ENCODE measurements at places on chromosomes 4 and X.

- DNase-seq = no peak
Observed at GRCh38 chr4:13641084-13641483, 13.6 kb upstream of the BOD1L1 start.

DNA sequence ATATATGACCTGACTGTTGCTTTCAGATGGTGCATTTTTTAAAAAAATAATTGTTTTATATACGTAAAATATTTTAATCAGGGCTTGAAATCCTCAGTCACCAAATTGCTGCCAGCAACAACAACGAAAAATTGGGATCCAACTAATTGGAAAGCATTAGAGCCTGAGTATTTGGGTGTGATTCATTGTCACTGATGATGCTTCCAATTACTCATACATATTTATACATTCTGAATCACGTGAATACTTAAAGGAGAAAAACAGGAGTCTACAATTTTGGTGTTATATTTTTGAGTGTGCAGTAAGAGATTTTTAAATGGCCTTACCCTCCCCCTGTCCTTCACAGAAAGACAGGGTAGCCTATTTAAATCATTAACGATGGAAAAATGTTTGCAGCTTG is 765.6 kb upstream of the TENM3 start:
- DNase-seq = no peak

GRCh38 chrX:24148535-24149350 is 786 bp upstream of the ZFX start:
- DNase-seq = peak; percentile 25

- DNase-seq = no peak
Observed at GRCh38 chr4:2823671-2824328, 19.8 kb upstream of the ADD1 start.

DNA sequence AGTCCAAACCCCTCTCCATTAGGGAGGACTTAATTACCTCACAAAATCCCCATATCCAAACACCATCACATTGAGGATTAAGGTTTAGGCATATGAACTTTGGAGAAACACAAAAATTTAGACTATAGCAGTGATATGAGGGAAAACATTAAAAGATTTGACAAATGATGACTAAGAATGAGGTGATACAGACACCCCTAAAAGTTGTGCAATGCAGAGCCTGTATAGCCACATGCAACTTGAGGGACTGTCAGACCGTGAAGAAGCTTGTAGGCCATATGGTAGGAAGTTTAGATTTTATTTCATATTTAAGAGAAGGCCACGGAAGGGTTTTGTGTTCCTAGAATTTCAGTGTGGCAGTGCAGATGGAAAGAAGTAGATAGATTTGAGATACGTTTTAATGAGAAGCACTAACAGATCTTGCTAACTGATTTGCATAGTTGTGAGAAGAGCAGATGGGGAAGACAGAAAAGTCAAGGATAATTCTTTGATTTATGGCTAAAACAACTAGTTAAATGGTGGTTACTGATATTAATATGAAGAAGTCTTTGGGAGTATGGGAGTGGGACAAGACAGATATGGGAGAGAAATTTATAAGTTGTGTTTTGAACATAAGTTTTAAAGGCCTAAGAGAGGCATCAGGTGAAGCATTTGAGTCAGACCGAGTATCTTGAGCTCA is 5.5 kb upstream of the FIP1L1 start:
- no peak for DNase-seq

DNA sequence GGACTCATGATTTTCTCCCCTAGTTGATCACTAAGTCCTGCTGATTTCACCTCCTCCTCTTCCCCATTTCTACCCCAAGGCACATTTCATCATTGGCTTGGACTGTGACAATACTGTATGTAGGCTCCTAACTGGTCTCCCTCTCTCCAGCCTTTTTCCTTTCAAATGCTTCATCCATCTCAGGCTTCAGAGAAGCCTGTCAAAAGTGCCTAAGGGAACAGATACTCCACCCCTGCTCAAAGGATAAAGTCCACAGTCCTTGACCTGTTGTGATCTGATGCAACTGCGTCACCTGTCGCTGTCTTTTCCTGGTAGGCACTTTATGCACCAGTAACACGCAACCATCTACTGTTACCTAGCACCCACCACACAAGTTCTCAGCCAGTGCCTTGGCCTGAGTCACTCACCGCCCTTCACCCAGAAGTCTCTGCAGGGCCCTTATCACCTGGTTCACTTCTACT is 12.8 kb downstream of the SCARB2 start:
- DNase-seq = no peak

DNA sequence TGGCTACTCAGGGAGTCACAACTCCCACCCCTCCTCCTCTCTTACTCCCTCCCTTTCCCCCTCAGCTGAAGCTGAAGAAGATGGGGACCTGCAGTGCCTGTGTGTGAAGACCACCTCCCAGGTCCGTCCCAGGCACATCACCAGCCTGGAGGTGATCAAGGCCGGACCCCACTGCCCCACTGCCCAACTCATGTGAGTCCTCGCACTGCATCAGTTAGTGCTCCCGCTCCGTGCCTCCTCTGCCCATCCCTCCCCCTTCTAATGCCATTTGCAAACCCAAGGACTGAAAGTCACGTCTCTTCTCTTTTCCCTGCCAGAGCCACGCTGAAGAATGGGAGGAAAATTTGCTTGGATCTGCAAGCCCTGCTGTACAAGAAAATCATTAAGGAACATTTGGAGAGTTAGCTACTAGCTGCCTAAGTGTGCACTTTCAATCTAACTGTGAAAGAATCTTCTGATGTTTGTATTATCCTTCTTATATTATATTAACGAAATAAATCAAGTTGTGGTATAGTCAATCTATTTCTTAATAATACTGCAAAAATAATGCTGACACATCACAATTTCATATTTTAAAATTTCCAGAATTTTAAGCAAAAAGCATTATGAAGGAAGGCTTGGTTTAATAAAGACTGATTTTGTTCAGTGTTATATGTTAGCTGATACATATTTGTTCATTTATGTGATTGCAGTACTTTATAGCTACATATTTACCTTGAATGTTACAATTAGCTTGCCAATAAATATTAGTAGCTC is 800 bp downstream of the PF4V1 start:
- DNase-seq = no peak

DNA sequence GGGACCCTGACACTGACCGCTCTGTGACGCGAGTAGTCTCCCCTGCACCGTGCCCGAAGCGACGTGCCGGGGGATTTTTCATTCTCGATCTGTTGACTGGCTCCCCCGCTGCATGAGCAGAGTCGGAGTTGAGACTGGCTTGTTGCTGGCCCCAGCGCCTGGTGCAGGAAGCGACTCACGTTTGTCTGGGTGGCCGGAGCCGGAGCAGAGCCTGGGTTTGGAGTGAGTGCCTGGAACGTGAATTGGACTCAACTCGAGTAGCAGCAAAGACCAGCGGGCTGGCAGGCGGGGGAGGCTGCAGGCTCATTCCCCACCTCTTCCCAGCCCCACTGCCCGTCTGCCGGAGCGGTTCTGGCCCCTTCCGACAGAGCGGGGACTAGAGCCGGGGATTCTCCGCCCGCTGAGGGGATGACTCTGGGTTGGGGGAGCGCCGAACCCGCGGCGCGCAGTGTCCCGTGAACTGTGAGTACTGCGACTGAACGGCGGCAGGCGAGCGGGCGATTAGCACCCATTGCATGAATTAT is 554 bp downstream of the PCDH7 start:
- no peak for DNase-seq

GRCh38 chr4:140049024-140049848 is 104.7 kb downstream of the MAML3 start:
- peak; percentile 4 for DNase-seq

DNA sequence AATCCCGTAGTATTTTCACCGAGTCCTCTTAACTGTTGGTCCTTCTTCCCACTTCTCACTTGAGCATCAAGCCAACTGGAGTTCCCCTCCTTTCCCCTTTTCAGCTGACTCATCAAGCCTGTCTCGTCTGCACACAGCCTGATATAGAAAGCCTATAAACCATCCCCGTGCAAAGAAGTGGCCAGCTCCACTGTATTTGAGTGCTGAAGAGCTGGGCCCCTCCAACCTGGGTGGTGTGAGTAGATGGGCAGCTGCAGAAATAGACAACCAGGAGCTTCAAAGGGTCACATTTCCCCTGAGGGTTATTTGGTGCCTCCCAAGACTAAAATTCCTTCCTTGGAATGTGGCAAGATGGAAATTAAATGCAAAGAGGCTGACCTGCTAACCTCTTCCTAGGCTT is 199.7 kb downstream of the HS6ST2 start:
- DNase-seq = no peak

GRCh38 chr4:93748373-93749291 is 79.9 kb upstream of the ATOH1 start:
- no peak for DNase-seq

DNA sequence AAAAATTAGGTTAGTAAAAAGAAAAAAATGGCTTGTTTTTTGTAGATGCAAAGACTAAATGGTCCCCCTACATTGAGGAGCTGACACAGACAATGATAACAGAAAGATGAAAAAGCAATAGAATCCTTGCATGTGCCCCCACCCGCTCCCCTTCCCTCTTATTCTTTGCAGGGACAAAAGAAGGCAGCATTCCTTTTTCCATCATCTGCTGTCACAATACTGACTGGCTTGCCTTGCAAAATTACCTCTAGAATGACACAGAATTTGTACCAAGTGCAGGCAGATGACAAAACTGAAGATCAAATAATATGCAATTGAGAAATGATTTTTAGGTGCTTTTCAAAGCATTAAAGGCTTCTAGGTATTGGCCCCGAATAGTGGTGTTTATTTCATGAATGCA is 153.1 kb upstream of the AGA start:
- DNase-seq = no peak

GRCh38 chr4:168618577-168619265 is 121.9 kb downstream of the PALLD start:
- no peak for DNase-seq

- no peak for DNase-seq
Observed at GRCh38 chrX:139795196-139795595, 87.2 kb upstream of the MCF2 start.
